Right cardiac atrium (tissue), 5 donors: ENCODE measurements at places on chromosomes 16 and 17. TPM values are rescaled to one million over a fixed set of nuclear protein-coding genes. Genes with fewer than 3 reads are reported as not detected.
A peak's percentile ranks its signal among the peaks of the same experiment; 100 is the strongest.

The C1QTNF8 gene
- 0.15 TPM for total RNA-seq

The NT5M gene
- 3.4 TPM for total RNA-seq

The KRTAP17-1 gene
- not detected for total RNA-seq

GRCh38 chr17:40150276-40150675, 9.9 kb downstream of the CASC3 start:
- DNase-seq: no peak

DNA sequence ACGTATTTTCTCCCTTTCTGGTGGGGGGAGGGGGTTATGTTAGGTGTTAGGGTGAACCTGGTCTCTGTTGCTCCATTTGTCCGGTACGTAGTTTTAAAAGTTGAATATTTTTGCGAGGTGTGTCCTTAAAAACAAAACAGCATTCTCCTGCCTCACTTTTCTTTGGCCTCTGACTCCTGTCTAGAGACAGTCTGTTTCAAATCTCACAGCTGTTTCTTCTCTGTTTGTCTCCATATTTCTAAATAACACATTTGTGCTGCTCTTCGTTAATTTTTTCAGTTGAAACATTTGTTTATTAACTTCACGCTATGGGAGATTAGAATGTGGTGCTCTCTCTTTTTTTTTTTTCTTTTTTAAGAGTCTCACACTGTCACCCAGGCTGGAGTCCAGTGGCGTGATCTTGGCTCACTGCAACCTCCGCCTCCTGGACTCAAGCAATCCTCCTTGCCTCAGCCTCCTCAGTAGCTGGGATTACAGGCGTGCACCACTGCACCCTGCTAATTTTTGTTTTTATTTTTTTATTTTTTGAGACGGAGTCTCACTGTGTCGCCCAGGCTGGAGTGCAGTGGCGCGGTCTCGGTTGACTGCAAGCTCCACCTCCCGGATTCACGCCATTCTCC, 31.7 kb downstream of the RPA1 start:
- DNase-seq: peak; percentile 68
